ENCODE measurements at places on chromosomes 13 and 19.

- no peak for DNase-seq
Observed at GRCh38 chr13:31351376-31351775, 151.6 kb downstream of the B3GLCT start.

DNA sequence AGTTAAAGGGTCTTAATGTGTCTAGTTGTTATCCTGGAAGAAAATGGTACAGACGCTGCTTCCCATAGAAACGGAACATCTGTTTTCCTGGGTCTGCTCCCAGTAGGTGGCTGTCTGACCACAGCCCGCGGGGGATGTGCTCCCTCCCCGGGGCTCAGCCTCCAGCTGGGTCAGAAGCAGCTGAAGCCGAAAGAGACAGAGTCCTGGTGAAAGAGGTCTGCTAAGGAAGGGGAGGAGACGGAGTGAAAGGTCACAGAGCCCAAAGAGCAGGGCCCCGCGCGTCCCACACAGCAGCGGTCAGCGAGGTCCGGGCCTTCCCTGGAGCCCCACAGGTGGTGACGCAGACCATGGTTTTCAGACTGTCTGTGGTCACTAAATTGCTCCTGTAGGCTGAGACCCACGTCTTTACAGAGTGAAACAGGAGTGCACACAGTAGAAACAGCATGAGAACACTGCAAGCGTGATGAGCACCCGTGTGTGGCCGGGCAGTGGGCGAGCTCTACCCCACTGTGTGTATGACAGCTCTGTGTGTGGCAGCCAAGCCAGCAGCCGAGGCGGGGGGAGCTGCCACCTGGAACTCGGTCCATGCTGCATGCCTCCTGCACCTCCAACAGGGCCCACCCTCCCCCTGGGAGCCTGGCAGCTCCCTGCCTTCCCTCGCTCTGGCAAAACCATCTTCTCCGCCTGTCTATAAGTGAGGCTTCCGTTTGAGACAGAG, 52.0 kb upstream of the C13orf46 start:
- no peak for DNase-seq

DNA sequence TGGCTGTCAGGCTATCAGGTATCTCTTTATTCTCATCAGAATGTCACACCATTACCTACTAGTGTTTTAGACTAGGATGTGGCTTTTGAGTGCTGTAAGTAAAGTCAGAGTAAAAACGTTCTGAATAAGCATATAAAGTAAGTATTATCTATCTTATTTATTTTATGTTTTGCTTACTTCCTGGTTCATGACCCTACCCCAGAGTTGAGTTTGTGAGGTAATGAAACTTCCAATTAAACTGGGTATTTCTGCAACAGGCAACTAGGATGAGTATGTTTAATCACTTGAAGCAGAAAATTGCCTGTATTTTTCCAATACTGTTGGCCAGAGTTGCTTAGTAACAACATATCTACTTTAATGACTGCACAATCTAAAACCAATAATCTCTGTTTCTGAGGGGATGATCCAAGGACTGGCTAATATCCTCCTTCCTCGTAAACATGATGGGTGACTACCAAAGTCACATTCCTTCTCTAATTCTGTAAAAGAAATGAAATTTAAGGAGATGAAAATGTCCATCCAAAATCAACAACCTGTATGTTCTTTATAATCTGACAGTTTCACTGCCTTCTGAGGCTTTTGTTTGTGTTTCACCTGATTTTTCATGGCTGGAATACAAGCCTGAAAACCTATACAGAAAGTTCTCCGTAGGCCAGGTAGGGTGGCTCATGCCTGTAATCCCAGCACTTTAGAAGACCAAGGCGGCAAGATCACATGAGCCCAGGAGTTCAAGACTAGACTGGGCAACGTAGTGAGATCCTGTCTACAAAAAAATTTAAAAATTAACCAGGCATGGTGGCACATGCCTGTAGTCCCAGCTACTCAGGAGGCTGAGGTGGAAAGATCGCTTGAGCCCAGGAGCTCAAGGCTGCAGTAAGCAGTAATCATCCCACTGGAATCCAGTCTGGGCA, 83.1 kb downstream of the ABCC4 start:
- DNase-seq = no peak

DNA sequence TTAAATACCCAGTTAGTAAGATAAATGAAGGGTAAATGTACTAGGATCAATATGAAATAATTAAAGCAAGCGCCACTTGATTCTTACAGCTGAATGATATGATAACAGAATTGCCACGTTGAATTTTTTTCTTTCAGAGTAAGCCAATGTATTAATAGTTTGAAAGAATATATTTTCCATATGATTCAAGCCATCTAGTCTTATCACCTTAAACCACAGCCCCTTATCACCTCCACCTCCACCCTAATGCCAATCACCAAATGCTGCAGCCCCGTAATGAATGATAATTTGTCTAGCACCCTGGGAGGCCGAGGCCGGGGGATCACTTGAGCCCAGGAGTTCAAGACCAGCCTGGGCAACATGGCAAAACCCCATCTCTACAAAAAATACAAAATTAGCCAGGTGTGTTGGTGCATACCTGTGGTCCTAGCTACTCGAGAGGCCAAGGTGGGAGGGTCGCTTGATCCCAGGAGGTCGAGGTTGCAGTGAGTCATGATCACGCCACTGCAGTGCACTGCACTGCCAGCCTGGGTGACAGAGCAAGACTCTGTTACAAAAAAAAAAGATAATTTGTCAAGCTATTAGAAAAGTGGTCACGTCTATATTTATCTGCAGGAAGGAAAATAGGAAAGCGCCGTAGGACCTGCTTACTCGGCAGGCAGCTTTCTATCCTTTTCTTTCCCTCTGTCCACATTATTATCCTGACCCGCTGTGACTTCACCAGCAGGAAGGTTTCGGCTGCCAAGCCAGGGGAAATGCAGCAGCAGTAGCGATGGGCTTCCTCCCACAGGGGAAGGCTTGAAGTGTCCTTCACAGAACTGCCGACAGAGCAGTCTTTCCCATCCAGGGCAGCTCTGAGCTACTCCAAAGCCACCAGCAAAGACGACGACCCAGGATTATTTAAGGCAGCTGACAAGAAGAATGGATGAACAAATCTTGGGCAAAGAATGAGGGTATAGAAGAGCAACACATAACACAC, 19.7 kb upstream of the CLN5 start:
- no peak for DNase-seq

DNA sequence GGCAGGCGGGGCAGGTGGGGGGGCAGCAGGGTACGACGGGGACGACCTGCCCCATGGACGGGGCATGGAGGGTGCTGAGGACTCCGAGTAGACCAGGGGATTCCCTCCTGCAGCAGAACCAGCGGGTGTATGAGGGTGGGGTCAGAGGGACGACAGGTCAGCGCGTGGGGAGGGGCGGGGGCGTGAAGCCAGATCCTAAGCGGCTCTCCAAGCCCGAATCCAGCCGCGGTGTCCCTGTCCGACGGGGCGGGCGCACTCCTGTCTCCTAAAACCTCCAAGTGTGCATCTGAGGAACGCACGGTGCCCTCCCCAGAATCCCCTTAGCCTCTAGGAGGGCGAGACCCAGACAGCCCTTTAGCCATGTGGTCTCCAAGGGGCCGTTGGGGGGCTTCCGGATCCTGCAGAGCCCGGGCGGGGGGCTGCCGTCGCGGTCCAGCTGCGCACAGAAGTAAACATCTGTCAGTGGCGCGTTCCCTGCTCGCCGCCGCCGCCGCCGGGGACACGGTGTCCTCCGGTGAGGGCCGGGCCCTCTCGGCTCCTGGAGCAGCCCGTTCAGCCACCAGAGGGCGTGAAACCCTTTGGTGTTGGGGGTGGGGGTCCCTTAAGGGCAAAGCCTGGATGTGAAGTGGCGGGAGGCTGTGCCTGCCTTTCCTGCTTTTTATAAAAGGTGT, 730 bp downstream of the NRTN start:
- no peak for DNase-seq

GRCh38 chr19:27796540-27796939, 1416.4 kb downstream of the UQCRFS1 start:
- no peak for DNase-seq

- no peak for DNase-seq
Observed at GRCh38 chr13:67303661-67304333, 73.7 kb upstream of the PCDH9 start.

GRCh38 chr13:110646442-110647364, 31.4 kb downstream of the NAXD start:
- no peak for DNase-seq

DNA sequence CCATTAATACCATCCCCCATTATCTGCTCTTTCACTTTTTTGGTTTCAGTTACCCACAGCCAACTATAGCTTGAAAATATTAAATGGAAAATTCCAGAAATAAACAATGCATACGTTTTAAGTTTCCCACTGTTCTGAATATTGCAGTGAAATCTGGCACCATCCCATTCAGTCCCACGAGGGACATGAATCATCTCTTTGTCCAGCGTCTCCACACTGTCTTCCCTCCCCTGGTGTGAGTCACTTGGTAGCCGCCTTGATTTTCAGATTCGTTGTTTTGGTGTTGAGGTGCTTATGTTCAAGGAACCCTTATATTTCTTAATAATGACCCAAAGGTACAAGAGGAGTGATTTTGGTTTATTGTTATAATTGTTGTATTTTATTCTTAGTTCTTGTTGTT, 246.1 kb downstream of the DCT start:
- DNase-seq = no peak

- DNase-seq = no peak
Observed at GRCh38 chr13:33244210-33244906, 41.2 kb downstream of the STARD13 start.

- no peak for DNase-seq
Observed at GRCh38 chr13:27971236-27971645, 2.1 kb upstream of the CDX2 start.

DNA sequence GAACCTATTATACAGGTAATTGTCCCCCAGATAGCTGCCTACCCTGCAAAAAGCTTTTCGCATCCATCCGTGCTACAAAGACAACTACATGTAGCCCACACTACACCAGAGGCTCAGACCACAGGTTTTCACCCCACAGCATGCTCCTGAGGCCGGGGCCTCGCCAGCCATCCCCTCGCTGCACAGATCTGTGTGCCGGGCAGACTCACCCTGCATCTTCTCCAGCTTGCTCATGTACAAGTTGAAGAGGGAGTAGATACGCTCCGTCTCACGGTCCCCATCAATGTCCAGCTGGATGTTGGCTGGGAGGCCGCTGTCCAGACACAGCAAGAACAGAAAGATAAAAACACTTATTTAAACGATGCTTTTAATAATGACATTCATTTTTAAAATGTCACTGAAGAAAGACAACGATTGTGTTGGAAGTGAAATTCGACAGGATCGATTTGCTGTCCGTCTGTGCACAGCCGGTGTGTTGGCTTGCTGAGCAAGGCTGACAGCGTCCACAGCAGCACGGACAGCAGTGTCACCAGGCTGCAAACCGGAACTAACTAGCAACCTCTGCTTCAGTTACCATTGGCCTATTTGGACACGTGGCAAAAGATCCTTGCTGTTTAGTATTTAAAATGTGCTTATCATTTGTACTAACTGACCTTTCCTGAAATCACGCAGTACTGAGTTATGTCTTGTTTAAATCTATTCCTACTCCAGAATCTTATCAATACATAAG, 18.6 kb upstream of the C13orf46 start:
- no peak for DNase-seq

- DNase-seq = no peak
Observed at GRCh38 chr13:30846866-30847265, 59.2 kb upstream of the MEDAG start.

- no peak for DNase-seq
Observed at GRCh38 chr19:32201636-32202051, 143.8 kb upstream of the ZNF507 start.

GRCh38 chr13:94028650-94029049, 450.8 kb downstream of the DCT start:
- no peak for DNase-seq

- no peak for DNase-seq
Observed at GRCh38 chr13:74230984-74231501, 96.8 kb upstream of the KLF12 start.

DNA sequence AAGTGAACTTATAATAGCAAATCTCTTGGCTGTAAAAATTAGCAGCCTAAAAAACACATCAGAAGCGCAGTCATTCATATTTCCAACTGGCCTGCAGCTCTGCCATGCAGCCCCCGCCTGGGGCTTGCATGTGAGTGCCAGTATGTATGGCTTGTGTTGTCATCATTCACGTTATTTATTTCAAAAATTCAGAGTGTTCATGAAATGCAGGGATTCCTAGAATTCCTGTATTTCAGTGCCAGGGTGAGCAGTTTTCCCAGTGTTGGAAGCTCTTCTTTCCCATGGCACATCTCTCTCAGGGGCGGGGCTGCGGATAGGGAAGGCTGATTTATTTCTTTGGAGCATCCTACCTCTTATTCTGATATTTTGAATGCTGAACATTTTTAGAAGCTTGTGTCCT, 234.6 kb downstream of the FGF9 start:
- no peak for DNase-seq

GRCh38 chr19:50851620-50852019, 3.1 kb upstream of the KLK3 start:
- DNase-seq = no peak

DNA sequence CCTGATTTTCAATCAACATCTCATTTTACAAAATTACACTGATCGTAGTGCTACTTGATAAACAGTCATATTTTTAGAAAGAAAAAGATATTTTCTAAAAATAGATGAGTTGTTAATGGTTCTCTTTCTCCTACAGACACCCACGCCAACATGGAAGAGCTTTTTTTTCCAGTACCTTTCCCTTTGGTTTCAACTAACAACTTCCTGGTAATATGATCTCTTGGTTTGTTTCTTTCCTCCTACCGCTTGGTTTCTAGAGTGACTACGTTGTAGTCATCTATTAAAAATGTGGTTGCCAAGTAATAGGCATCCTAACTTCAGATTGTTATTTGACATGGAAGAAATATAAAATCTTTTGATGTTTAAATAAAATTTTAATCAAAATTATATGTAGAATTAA, 189.0 kb downstream of the LACC1 start:
- no peak for DNase-seq

Data from stimulated activated CD4-positive, alpha-beta T cell treated with anti-CD3 and anti-CD28 coated beads, Interleukin-1b, Interleukin-23, amount 100 ng/mL, for 1 hour (primary cell).